ENCODE measurements at places on chromosomes 11 and 22. TPM values are rescaled to one million over a fixed set of nuclear protein-coding genes. Genes with fewer than 3 reads are reported as not detected.

SLCO2B1 gene
- total RNA-seq = 1.3 TPM

SUN2 gene
- 305 TPM for total RNA-seq

ZNF280B gene
- 3.5 TPM for total RNA-seq

SFI1 gene
- 182 TPM for total RNA-seq

- peak; percentile 20 for DNase-seq
These were observed 34.5 kb upstream of the ANO3 start for GRCh38 chr11:26297189-26297975.

DNA sequence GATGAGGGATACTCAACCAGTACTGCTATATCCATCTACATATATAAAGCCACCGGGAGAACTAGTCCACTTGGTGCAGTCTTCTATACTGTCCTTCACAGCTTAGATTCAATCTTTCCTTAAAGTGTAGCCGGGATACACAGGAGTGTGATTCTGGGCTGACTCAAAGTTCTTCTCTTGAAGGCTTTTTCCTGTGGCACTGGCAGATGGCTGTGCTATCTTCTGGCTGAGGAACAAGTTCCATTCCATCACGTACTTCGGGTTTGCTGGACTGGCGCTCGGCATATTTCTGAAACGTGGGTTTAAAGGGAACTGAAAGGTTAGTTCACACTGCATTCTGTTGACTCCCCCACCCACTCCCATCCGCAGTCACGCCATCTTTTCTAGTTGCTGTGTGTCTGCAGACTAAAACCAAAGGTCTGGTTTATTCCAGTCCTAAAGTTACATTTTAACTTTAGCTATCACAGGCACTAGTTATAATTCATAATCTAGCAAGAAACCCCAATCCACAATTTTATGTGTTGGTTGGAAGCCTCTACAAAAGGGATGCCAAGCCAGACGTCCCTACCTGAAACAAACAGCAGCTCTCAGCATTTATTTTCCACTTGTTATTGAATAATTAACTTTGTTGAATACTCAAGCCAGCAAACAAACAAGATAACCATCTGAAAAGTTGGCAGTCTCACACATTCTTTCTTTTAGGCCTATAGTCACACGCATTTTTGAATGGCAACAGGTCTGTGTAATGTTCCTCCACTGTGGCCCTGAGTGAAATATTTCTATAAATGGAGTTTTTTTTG lies 7.5 kb upstream of the C11orf65 start:
- no peak for DNase-seq

- DNase-seq = no peak
These were observed 67.3 kb downstream of the IMMP1L start for GRCh38 chr11:31442086-31442485.

- no peak for DNase-seq
These were observed 45.5 kb downstream of the ENDOD1 start for GRCh38 chr11:95135155-95135554.

GRCh38 chr11:2213384-2213842 lies 41.8 kb upstream of the TH start:
- no peak for DNase-seq

DNA sequence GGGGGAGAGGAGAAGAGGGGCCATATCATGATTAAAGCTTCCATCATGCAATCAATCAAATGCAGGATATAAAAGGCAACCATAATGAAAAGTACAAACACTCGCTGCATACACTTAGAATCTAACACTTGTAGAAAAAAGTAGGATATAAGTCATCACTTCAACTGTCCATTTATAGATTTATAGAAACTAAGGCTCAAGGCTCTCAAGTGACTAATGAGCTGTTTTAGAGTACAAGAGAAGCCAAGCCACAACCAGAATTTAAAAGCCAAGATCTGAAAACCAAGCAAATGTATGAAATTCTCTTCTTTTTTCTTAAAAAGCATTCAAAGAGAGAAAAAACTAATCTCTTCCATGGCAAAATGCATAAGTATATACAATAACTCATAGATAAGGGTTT lies 160.2 kb upstream of the BLID start:
- DNase-seq = no peak

DNA sequence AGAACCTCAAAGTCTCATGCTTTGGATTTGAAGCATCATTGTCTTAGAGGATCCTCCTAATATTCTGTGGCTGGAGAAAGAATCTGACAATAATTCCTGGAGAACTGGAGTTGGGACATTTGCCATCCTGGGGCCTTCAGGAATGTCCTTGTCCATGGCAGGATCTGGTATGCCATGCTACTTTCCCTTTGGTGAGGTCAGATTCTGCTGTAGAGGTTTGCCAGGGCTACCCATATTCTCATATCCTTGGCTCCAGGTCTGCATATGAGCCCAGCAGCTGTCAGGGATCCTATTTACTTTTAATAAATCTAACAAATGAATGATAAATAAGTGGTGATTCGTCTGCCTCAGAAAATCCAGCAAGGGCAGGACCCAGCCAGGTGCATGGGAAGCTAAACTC lies 35.0 kb downstream of the ARL14EP start:
- no peak for DNase-seq

DNA sequence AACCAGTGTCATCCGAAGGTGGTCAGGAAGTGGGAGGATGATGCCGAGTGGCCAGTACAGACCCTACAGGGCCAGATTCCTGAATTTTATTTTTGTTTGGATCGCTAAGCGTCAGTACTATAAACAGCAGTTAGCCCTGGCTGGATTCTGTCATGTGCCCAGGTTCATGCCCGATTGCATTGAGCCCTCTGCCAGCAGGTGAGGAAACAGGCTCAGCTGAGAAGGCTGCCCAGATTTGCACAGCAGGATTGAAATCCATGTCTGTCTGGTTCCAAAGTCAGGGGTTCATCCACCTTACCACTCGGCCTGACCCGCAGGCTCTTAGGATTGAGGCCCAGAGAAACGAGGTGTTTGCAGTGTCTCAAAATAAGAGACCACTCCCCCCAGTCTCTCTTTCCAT lies 9.1 kb upstream of the TBC1D22A start:
- DNase-seq = no peak

DNA sequence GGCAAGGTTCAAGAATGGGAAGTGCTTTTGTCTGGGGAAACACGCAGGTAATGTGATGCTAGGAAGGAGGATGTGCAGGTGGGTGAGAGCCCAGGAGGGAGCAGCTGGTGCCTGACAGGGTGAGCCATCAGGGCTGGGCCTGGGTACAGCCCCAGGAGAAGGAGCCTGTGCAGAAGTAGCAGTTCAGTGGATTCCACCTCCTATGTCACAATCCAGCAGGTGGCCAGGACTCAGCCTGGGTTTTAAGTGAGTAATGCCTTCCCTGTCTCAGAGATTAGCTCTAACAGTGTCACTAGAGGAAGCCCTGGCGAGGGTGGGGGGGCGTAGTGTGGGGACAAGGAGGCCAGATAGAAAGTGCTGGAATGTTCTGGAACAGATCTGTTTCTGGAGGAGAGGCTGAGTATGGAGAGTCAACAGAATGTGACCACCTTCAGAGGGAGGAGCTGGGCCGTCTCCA lies 8.1 kb downstream of the RIC8A start:
- DNase-seq = no peak

DNA sequence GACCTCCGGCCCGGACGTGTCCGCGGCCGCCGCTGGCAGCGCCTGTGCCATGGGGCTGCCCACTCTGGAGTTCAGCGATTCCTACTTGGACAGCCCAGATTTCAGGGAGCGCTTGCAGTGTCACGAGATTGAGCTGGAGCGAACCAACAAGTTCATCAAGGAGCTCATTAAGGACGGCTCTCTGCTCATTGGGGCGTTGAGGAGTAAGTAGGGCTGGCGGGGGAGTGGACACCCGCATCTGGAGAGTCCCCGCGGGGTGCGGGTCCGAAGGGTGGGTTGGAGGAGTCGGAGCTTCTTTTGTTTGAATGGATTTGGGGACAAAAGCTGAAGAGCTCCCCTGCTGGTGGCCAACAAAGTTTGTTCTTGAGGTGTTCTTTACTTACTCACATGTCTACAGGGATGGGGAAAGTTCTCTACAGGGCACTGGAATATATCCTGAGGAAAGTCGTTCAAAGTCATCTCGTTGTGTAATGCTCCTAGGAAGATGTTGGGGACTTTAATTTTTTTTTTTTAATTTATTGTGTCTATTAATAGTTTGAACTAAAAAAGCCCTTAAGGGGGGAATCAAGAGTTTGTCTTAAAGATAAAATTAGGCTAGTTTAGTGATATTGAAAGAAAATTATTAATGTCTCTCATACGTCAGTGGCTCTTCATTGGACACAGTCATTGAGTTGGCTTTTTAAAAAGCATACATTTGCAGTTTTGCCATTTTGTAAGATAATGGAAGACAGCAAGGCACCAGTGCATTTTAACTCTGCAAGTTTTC lies 725 bp downstream of the ARHGAP42 start:
- DNase-seq = peak; percentile 77

GRCh38 chr11:61384271-61385242 lies 7.8 kb upstream of the TMEM216 start:
- no peak for DNase-seq

GRCh38 chr11:104191124-104191523 lies 27.2 kb upstream of the PDGFD start:
- DNase-seq = no peak

- peak; percentile 90 for DNase-seq
These were observed 13.7 kb downstream of the ARAP1 start for GRCh38 chr11:72738199-72739141.
